Stimulated activated CD4-positive, alpha-beta T cell treated with anti-CD3 and anti-CD28 coated beads, Interleukin-12 subunit alpha, Interleukin-12 subunit beta, amount 100 ng/mL, for 24 hours (primary cell): ENCODE measurements at places on chromosomes 6 and 20.

- DNase-seq: no peak
These were observed 61.3 kb downstream of the UNC5CL start for GRCh38 chr6:40977695-40978094.

DNA sequence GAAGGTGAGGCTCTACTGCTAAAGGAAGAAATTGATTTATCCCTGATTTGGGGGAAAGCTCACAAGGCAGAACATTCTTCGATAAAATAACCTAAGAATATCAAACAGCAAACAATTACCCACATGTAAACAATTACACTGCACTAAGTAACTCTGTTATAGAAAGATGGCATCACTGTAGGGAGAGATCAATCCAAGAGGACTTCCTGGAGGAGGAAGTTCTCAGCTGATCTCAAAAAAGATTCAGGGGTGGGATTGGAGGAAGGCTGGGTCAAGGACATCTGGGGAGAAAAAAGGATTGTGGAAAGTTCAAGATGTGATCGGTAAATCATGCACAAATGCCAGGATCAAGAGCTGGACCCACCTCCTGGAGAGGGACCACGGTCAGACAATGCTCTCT lies 361.0 kb upstream of the SULF2 start:
- no peak for DNase-seq

- DNase-seq: no peak
These were observed 26.3 kb upstream of the TFB1M start for GRCh38 chr6:155340464-155341129.

- DNase-seq: no peak
These were observed 44.5 kb downstream of the RAMACL start for GRCh38 chr6:166541876-166542579.

DNA sequence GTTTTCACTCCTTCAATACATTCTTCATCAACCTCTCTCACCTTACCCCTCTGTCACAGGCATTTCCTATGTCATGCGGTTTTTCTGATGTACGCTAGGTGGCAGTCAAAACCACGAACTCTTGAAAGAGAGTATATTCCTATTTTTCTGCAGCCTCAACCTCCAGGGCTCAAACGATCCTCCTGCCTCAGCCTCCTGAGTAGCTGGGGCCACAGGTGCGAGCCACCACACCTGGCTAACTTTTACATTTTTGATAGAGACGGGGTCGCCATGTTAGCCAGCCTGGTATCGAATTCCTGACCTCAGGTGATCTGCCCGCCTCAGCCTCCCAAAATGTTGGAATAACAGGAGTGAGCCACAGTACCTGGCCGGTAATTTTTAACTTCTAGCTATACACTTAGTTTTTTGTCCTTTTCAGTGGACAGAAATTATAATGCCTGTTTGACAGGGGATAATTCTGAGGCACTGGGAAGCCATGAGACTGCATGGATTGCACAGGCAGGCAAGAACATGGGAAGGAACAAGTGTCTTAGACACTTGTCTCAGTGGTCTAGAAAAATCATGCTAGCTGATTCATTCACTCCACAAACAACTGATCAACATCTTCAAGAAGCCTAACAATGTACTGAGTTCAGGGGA lies 22.5 kb upstream of the HFE start:
- no peak for DNase-seq

DNA sequence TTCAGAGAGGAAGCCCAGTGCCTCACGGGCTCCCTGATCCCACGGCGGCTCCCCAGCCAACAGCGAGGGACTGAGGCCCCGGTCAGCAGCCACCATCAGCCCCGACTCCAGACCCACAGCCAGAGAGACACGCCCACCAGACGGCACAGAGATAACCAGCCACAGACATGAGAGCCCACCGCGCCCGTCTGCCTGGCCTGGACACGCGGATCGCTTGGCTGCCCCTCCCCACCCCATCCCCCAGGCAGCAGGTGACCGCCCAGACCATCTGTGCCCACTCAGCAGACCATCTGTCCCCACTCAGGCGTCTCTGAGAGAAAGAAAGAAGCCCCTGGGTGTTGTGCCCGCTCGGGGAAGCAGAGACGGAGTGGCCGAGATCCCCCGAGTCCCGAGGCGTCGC lies 55.5 kb upstream of the CHRNA4 start:
- DNase-seq: no peak

DNA sequence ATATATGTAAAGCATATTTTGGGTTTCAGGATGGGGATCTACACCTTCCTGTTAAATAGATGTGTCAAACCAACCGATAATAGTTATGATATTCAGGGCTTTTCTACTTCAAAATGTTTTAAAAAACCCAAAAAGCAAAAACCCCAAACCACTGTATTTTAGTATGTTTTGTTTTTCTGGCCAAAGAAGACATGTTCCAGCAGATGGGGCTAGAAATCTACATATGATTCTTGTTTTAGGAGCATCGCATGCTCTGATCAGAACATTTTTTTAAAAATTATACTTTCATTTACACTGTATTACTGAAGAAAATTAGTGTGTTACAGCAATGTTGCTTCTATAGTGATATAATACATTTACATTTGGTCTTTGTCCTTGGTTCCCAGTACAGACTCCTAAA lies 11.0 kb downstream of the RMND1 start:
- no peak for DNase-seq
